ENCODE measurements at places on chromosomes 7 and 10.

DNA sequence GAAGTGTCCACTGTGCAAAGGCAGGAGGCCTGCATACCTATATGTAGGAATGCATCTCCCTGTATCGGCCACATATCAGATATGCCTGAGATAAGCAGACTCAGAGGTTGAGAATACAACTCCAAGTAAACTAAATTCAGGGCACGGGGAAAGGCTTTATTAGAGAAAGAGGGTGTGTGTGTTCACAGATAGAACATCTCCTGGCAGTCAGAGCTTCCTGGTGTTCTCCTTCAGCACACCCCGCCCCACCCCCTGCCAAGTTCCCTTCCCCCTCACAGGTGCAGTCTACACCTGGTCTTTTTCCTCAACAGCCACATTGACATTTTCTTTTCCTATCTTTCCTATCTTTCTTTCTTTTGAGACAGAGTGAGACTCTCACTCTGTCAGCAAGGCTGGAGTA lies 17.1 kb downstream of the GBX1 start:
- no peak for DNase-seq

- DNase-seq, result no peak
Observed at GRCh38 chr10:118106426-118106825, 59.7 kb upstream of the RAB11FIP2 start.

- no peak for DNase-seq
Observed at GRCh38 chr10:3220853-3221252, 48.3 kb upstream of the PITRM1 start.

DNA sequence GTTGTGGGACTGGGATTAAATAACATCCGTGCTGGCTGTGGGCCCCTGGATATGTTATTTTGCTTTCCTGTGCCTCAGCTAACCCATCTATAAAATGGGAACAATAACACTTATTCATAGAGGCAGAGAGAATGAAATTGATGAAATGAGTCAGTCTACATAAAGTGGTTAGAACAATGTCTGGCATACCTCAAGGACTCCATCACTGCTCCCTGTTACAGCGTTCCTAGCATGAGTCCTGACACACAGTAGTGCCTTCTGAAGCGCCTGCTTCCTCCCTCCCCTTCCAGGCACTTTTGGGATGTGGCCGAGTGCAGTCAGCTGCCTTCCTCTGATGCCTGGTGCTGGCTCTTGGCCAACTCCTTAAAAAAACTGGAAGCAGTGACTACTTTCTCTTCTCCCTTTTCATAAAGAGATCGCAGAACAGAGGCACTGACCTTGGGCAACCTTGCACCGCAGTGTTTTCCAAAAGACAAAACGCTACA lies 108.4 kb upstream of the ZMIZ1 start:
- DNase-seq, result no peak

GRCh38 chr7:45919993-45920459 lies 1.0 kb downstream of the IGFBP3 start:
- DNase-seq, result no peak

All from activated T-helper 1 cell treated with anti-CD3 and anti-CD28 coated beads, Interleukin-2, amount 50 U/mL, for 16 hours (primary cell).